Fibroblast of skin of left quadriceps (primary cell): ENCODE measurements at places on chromosomes 6 and 20.

DNA sequence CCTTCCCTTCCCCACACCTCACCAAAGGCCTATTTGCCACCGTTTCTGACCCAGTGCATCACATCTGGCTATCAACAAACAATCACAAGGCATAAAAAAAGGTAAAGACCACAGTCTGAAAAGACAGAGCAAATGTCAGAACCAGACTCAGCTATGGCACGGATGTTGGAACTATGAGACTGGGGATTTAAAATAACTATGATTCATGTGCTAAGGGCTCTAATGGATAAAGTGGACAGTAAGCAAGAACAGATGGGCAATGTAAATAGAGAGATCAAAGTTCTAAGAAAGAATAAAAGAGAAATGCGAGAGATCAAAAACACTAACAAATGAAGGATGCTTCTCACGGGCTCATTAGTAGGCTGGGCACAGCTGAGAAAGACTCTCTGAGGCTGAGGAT lies 99.5 kb downstream of the LAMP5 start:
- no peak for DNase-seq

- DNase-seq, result no peak
These were observed 327.1 kb upstream of the PRDM1 start for GRCh38 chr6:105759015-105759414.

DNA sequence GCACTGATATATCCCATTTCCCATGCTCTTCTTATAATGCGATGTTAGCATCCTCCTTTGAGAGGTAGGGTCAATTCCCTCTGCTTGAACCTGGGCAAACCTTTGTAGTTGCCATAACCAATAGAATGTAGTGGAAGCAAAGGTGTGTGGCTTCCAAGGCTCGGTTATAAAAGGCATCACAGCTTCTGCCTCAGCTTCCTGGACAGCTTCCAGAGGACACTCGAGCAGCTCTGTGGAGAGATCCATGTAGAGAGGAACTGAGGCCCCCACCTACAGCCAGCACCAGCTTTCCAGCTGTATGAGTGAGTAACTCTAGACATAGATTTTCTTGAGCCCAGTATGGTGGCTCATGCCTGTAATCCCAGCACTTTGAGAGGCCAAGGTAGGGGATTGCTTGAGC lies 36.7 kb downstream of the FGD2 start:
- DNase-seq, result no peak

DNA sequence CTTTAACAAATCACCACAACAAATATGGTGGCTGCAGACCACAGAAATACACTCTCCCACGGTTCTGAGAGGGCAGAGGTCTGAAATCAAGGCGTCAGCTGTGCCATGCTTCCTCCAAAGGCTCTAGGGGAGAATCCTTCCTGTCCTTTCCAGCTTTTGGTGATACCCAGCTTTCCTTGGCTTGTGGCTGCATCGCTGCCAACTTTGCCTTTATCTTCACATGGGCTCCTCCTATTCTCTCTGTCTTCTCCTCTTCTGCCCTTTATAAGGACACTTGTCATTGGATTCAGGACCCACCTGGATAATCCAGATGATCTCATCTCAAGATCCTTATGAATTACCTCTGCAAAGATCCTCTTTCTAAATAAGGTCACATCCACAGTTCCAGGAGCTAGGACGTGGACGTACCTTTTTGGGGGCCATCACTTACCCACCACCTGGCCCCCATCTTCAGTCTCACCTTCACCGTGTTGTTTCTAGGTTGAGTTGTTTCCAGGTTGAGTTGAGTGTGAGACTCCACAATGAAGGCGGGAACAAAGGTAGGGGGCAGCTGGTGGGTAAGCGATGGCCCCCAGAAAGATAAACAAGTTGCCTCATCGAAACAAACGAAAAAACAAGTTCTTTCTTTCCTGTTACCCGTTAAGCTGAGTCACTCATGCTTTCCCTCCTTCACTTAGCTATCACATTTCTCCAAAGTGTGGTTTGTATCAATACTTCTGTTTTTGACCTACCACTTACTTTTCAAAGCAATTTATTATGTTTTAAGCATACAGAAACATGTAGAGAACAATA lies 68.9 kb upstream of the SLC22A16 start:
- DNase-seq, result no peak
